Dorsolateral prefrontal cortex (tissue), 122 donors: ENCODE measurements at places on chromosomes 11 and 22. TPM values are rescaled to one million over a fixed set of nuclear protein-coding genes. Genes with fewer than 3 reads are reported as not detected.

Gene GPR152
- not detected for total RNA-seq

Gene KDM4E
- not detected for total RNA-seq

Gene ARHGAP20
- total RNA-seq = 24.6 TPM

Gene OR5AP2
- total RNA-seq = not detected

Gene TTC12
- total RNA-seq = 15.9 TPM

Gene IRF7
- 15.5 TPM for total RNA-seq
